ENCODE measurements at places on chromosomes 2 and 18.

DNA sequence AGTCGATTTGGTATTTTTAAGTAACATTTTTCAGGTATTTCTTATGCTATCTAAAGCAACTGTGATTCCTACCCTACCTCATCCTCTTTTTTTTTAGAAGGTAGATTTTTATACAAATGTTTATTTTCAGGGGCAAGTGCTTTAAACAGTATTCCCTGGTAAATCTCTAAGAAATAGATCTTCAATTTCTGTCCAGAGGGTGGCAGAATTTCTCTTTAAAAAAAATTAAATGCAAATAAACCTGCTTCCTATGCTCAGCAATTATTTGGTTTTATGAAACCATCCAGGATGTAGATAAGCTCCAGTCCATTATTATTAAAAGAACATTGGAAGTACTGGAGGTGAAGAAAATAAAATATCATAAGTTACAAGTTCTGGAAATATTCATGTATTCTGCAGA is 191.9 kb downstream of the MYO3B start:
- DNase-seq = no peak

- DNase-seq = no peak
Observed at GRCh38 chr18:68604256-68604655, 110.7 kb downstream of the TMX3 start.

DNA sequence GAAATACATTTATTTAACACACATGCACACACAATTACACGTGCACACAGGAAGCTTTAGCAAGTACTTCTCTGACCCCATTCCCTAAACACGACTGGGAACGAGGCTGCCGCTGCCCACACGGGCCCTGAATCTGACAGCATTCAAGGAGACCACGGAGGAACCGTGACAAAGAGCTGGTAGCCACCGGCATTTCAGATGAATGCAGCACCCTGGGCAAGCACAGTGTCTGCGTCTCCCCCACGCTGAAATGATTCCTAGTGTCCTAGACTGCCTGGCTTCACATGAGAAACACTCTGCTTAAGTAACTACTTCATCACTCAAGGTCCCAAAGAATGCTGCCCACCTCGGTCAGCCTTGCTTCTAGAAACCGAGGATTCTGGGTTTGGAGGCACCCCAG is 95.0 kb downstream of the HDAC4 start:
- DNase-seq = no peak

- DNase-seq = no peak
Observed at GRCh38 chr2:18703555-18703954, 114.2 kb upstream of the NT5C1B start.

- DNase-seq = no peak
Observed at GRCh38 chr18:12820506-12820905, 63.5 kb downstream of the PTPN2 start.

DNA sequence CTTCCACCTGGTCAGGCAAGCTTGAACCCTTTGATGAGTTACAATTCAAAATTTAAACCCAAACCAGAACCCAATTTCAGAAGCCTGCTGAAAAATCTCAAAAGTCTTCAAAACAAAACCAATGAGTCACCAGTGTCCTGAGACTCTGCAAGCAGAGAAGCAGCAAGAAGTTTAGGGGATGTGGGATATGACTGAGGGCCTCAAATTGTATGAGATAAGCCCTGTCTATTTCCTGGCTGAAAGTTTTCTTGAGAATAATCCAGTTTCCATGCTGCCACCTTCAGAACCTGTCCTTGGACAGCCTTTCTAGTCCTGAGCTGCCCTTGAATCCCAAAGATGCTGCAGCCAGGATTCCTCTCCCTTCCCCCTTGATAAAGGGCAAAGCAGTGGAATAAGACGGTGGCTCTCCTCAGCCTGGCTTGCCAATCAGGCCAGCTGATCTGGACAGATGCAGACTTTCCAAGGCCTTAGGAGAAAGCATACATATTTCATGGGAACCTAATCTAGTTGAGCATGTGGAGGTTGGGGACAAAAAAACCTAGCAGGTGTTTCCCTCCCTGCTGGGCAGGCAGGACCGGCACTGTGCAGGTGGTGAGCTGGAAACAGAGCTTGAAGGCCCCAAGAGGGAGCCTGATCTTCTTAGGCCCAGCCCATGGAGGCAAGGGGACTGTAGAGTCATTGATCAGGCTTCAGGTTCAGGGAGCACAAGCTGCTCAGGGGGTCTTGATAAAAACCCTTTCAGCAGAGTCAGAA is 278.0 kb upstream of the MGAT5 start:
- no peak for DNase-seq

DNA sequence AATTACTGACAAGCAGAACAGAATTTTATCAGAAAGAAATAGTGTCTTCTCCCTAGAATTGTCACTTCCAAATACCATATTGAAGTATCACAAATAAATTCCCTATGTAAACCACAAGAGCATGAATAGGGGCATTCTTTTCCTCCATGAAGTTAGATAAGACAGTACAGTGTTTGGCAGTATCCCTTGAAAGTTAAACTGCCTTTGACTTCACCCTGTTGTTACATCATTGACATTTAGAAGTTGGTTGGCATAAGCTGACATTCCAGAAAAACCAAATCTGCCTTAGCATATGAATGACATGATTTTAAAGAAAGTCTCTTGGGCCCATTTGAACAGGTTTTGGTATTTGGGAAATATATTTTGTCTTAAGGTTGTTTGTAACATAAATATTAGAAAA is 50.2 kb upstream of the OSR1 start:
- no peak for DNase-seq

DNA sequence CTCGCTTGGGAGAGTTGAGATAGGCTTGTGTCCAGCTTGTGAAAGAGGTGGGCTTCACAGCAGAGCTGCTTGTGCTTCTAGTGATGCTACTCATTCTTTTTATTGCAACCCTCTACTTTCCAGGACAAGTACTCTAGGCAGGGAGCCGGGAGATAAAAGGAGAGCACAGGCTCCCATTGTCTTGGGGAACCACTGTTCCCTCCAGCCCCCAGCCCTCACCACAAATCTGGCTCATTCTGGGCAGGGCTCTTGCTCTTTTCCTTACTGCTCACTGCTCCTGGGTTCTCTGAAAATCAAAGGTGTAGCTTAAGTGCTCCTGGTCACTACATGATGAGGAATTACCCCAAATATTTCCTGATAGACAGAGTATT is 81.4 kb downstream of the CABYR start:
- no peak for DNase-seq

DNA sequence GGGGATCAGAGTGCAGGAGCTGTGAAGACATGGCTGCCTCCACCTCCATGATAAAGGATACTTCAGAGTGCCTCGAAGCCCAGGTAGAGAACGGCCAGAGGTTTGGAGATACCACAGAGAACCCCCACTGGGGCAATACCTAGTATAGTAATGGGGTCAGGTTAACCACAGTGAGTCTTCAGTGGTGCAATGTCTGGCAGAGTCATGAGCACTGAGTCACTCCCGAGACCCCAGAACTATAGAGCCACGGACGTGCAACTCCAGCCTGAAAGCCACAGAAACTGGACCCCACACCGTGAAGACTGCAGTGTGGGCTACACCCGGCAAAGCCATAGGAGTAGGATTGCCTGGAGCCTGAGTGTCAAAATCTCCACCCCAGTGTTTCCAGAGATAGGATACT is 746.6 kb downstream of the CBLN2 start:
- no peak for DNase-seq

DNA sequence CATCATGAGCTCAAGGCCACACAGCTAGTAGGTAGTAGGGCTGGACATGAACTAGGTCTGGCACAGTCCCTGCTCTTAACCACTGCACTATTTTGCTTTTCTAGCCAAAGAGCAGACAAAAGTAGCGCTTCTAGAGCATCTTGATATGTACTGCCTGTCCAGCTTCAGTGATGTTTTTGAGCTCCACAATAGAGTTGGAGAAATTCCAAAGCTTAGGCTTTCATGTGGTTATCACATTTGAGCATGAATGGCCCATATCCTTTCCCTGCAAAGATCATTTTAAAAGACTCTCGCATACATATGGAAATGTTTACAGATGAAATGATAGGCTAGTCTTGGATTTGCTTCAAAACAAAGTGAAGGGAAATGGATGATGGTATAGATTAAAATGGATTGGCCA is 128.7 kb downstream of the MAP3K20 start:
- no peak for DNase-seq

GRCh38 chr2:46584134-46584848 is 104.9 kb downstream of the TMEM247 start:
- no peak for DNase-seq

DNA sequence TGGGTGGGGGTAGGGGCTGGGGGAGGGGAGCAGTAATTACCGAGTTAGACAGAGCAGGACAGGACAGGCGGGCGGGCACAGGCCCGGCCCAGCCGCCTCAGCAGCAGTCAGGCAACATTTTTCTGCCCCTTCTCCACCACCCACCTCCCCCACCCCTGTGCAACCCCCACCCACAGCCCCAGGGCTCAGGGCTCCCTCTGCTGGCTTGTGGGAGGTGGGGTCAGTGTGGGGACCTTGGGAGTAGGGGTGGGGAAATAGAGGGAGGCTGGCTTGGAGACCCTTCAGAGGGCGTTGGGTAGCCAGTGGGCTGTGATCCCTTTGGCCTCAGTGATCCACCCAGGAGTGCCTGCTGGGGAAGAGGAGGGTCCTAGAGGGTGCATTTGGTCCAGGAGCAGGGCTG is 6.4 kb downstream of the WNT6 start:
- no peak for DNase-seq

- DNase-seq = no peak
Observed at GRCh38 chr2:68448671-68449653, 18.1 kb downstream of the FBXO48 start.

GRCh38 chr18:58178511-58178910 is 134.5 kb downstream of the NEDD4L start:
- no peak for DNase-seq

GRCh38 chr2:68716604-68717304 is 17.9 kb upstream of the ARHGAP25 start:
- DNase-seq = no peak

DNA sequence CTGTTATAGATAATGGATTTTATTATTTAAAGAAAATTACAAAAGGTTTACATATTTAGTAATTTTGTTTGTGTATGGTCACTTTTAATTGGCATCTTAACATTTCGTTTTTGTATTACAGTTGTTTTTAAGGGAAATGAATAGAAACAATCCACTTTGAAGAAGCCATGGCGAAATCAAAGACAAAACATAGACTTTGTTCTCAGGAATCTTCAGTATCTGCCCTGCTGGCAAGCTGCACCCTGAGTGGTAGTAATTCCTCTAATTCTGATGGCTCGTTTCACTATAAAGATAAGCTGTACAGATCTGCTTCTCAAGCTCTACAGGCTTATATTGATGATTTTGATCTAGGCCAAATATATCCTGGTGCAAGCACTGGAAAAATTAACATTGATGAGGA is 2.7 kb downstream of the C18orf54 start:
- DNase-seq = no peak

DNA sequence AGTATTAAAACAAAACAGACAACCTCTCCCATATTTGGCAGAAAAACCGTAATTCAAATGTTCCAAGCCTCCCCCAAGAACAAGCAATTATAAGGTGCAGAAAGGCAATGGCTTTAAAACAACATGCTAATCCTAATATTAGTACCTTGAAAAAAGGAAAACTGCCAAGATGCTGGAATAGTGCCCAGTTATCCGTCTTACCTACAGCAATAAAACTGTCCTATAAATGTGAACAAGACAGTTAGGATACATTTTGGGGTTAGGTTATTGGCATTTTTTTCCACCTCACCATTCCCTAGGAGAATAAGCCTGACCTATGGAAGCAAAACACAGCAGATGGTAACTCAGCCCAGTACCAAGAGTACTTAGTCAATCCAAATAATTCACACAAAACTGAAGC is 83.2 kb downstream of the TCF4 start:
- no peak for DNase-seq

GRCh38 chr2:64641599-64641998 is 12.1 kb downstream of the SERTAD2 start:
- DNase-seq = no peak

DNA sequence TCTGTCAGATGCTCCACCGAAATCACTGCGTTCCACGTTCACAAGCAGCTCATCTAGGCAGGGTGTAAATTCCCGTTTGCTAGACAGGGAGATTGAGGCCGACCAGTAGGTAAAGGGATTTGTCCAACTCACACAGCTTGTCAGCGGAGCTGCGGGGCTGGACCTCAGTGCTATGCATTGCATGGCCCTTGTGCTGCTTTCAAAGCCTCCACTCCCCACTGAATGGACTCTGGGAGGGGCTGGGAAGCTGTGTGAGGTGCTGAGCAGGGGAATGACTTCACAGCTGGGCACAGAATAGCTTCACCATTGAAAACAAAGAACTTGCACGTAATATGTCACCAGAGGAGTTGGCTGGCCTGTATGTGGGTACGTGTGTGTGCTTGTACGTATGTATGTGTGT is 21.4 kb downstream of the CELF4 start:
- DNase-seq = no peak

GRCh38 chr2:151083856-151084795 is 177.5 kb downstream of the RBM43 start:
- no peak for DNase-seq

GRCh38 chr18:12329125-12329698 is 21.2 kb downstream of the TUBB6 start:
- no peak for DNase-seq

GRCh38 chr2:170930131-170930990 is 1.3 kb downstream of the GORASP2 start:
- DNase-seq = no peak

DNA sequence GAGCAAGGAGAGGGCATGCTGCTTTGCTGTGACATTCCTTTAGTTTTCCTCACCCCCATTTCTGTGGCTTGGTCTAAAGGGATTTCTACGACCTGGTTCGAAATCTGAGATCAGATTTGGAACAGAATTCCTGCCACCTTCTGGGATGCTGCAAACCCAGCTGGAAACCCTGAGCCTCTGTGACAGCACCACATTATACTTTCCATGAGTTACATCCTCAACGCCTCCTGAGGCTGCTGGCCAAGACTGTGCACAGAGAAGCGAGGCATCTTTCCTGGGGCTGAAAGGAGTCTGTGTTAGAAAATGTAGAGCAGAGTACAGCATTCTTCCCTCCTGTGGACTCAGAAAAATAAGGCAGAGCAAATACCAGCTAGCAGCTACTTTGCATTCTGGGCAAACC is 138.1 kb upstream of the CHAC2 start:
- DNase-seq = no peak

GRCh38 chr18:46899274-46899948 is 17.9 kb downstream of the PIAS2 start:
- DNase-seq = no peak

DNA sequence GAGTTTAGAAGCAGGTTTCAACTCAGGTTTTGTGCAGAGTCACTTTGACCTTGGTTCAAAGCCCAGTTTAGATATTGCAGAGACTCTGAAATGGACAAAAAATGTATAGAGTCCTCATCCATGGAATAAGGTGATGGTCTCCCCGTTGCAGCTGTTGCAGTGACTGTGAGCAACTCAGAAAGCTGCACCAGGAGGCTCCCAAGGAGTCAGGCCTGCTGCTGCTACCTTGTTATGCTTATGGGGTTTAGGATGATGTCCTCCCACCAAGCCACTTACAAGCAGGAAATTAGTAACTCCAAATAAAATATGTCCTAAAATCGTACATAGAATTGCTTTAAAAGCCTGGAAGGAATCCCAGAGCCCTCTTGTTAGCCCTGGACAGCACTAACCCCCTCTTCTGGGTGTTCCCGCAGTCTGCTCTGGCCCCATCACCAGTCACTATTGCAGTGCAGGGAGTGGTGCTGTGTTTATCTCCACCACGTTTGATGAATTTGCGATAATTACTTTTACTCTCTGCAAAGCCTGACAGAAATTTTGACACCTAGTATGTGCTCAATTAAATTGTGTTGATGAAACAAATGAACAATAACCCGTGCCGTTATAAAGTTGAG is 189.0 kb downstream of the CNTNAP5 start:
- DNase-seq = no peak

All from prostate gland (tissue), 2 donors.